ENCODE measurements at places on chromosomes 4 and X.

- peak; percentile 30 for DNase-seq
Measured at GRCh38 chr4:161252520-161253141, 911.2 kb downstream of the FSTL5 start.

DNA sequence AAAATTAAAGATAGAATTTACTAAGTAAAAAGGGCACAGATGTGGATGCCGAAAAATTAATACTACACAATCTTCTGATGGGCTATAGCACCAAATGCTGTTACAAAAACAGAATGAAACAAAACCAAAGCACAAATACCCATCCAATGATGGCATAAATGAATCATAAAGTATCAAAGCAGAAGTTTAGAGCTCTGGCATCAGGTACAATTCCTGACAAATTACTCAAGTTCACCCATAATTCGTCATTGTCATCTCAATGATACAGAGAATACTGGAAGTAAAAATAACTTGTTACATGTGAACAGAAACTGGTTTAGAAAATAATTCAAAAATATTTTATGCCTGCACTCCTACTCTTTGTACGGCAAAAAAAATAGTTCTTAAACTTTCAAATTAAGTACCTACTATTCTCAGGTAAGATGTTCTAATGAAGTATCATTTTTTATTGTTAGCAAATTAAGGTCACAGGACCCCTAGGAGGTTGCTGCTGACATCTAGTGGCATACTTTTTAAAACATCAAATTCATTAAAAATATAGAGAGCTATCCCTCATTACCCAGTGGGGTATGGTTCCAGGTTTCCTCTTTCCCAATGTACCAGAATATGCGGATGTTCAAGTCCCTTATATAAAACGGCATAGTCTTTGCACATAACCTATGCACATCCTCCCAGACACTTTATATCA is 126.1 kb downstream of the INPP4B start:
- DNase-seq, result peak; percentile 33

DNA sequence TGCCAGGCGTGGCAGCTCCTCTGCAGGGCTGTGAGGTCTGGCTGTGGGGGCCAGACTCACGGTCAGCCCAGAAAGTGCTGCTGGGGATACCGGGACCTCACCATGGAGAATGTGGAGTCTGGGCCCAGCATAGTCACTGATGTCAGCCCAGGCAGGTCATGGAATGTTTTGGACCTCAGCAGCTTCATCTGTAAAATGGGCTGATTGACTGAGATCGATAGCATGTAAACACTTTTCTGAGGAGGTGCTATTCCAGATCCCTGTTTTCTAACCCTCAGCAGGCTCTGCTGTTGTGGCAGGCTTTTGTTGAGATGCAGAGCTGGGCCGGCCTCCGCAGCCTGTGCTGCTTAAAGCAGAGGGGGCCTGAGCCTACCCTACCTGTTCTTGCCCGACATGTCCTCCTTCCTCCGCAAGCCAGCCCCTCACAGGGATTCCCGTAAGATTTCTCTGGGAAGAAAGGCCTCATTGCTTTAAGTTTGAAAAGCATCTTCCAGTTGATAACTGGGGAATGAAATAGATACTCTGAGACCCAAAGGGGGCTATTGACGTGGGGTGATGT is 38.3 kb upstream of the HGFAC start:
- DNase-seq, result no peak

DNA sequence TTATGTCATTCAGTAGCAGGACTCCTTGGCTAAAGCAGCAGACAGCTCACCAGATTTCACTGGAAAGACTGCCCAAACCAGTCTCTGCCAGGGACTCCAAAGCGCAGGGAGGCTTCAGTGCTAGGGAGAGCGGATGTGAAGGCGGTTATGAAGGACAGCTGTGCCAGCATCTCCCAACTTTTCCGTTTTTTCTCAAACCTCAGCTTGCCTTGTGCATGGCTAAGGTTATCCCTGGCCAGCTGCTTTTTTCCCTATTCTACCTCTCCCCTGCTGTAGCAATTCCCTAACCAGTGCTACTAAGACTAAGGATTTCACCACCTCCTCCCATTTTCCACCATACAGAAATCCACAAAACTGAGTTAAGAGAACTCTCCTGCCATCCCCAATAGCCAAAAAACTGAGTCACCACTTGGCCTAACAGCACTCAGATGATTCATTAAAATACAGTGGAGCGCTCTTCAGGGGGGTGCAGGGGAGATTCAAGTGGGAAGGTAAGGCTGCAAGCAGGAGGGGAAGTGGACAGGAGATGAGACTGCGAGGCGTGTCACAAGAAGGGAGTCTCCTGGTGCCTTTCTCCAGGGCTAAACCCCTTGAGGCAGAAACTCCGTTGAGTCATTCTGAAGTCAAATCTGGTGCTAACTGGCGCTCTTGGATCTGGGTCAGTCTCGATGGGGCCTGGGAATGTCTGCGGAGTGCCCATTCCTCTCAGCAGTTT is 90.7 kb downstream of the PALLD start:
- no peak for DNase-seq

DNA sequence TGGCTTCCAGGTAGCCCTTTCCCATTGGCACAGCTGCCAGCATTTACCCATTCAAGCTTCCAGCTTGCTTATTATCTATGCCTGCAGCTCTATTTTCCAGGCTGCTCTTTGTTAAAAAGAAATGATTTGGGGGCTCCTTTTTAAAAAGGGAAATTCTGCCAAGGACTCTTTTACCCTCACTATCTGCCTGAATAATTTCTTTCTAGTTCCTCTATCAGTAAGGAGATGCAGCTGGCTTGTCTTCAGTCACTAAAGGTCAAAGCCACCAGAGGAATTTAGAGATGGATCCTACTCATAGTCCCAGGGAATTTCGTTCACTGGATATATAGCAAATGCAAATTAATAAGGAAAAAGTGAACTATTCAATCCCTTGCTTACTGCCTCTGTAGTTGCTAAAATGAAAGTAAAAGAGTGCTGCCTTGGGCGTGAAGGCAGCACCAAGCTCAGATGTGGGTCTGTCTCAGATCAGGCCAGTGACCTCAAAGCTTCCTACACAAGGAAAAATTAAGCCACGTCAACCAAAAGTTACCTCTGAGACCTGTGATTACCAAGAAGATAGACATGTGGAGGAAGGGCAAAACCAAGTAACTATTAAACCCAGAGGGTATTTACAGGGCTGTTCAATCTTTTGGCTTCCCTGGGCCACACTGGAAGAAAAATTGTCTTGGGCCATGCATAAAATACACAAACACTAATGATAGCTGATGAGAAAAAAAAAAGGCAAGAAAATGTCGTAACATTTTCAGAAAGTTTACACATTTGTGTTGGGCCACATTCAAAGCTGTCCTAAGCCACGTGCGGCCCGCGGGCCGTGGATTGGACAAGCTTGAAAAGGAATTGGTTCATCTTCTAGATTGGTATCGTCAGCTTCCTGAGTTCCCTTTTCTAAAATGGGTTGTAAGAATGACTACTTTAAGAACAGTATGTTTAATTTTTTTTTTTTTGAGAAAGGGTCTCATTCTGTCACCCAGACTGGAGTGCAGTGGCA is 5.3 kb downstream of the ARSF start:
- DNase-seq, result no peak

DNA sequence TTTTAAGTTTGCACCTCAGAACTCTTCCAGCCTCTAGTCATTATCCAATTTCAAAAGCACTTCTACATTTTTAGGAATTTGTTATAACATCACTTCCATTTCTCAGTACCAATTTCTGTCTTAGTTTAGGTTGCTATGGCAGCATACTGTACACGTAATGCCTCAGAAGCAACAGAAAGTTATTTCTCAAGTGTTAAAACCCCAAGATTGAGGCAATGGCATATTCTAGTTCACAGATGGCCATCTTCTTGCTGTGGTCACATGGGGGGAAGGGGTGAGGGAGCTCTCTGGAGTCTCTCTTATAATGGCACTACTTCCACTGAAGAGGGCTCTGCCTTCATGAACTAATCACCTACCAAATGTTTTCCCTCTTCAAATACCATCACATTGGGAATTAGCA is 220.3 kb upstream of the CTSO start:
- DNase-seq, result peak; percentile 33

DNA sequence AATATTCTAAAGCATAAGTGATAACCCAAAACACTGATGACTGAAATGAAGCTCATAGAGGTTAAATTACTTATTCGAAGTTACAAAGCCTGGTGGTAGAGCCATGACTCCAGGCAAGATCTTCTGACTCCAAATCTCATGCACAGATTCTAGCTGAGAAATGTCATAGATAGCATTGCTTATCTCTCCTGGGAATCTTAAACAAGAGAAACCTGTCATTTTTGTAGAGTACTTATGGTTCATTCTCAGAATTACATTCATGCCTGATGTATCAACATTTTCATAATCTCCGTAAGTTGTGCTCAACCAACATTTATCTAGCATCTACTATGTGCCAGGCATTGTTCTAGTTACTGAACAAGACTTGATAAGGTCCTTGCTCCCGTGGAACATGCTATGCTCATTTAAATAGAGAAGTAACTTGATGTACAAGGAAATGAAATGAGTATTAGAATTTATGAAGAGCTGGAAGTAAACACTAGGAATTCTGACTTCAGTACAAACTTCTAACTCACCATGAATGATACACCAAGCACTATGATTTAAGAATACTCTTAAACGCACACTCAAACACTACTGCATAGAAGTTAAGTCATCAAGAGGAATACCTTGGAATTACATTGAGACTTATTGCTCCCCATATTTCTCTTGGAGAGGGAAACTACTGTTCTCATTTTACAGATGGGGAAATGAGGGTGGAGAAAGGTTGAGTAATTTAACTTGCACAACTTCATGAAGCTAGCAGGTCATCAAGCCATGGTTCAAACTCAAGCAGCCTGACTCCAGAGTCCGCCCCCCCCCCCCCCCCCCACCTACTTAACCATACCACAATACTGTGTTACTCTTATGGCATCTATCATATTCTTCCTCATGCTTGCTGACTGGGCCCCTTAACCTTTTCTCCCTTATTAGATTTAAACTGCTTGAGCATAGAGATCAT is 45.4 kb downstream of the MBNL3 start:
- peak; percentile 29 for DNase-seq

- no peak for DNase-seq
Measured at GRCh38 chrX:97027384-97027922, 143.7 kb downstream of the RPA4 start.

- no peak for DNase-seq
Measured at GRCh38 chrX:31227250-31227649, 155.4 kb upstream of the FTHL17 start.

- DNase-seq, result no peak
Measured at GRCh38 chr4:118823471-118823870, 12.5 kb downstream of the SEC24D start.

DNA sequence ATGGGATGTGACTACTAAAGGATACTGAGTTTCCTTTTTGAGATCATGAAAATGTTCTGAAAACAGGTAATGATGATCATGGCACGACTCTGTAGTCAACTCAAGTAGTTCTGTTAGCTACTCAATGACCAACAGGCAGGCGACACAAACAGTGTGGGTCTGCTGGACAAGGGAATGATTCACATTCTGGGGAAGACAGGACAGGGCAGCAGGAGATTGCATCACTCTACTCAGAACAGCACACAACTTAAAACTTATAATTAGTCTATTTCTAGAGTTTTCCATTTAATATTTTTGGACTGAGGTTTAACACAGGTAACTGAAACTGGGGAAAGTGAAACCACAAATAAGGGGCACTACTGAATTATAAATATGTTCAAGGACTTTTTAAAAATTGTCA is 365.2 kb downstream of the PRDM5 start:
- no peak for DNase-seq

- no peak for DNase-seq
Measured at GRCh38 chr4:106588891-106589290, 220.3 kb upstream of the GIMD1 start.
